ENCODE measurements at places on chromosomes 2 and 18.

DNA sequence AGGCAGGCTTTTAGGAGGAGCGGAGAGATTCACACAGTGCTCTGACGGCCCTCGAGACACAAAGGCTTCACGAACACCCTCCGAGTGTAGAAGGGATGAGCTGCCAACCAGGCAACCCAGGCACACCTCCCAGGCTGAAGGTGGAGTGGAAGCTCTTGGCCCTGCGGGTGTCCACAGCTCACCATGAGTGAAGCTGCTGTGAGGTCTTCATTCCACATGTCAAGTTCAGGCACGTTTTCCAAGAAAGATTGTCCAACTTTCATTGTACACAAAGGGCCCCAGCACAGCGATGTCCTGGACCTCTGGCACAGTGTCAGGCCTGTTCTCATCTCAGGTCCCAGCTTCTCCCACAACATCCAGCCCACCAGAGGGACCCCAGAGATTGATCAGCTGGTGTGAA, 13.4 kb downstream of the PARD6G start:
- no peak for DNase-seq

DNA sequence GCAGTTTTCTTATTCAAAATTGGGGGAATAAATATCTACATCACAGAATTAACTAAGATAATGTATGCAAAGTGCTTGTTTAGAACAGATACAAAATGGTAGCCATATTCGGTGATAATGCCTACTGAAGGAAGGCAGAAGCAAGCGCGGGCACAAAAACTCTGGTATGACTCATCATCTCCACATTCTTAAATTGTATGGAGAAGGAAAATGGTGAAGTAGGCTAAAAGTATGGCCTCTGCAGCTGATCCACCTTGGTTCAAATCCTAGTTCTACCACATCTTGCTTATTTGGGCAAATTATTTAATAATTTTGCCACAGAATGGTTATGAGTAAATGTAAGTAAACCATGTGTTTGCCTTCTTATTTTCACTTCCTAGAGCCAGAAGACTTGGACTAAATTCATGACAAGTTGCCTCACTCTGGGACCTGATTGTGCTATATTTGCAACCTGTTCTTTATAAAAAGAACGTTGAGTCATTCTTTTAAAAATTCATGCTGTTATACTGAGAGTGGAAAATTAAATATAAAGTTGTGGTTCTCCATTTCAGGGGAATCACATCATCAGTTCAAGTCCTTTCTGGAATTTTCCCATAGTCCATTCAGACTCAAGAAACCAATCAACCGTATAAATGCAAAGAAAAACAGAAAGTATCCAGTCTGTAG, 9.0 kb upstream of the CDK15 start:
- DNase-seq = no peak

- no peak for DNase-seq
Observed at GRCh38 chr2:207311316-207312005, 145.7 kb upstream of the KLF7 start.

- peak; percentile 19 for DNase-seq
Observed at GRCh38 chr18:47754311-47755101, 176.0 kb downstream of the SMAD2 start.

GRCh38 chr2:125086313-125087184, 1061.5 kb downstream of the CNTNAP5 start:
- no peak for DNase-seq

DNA sequence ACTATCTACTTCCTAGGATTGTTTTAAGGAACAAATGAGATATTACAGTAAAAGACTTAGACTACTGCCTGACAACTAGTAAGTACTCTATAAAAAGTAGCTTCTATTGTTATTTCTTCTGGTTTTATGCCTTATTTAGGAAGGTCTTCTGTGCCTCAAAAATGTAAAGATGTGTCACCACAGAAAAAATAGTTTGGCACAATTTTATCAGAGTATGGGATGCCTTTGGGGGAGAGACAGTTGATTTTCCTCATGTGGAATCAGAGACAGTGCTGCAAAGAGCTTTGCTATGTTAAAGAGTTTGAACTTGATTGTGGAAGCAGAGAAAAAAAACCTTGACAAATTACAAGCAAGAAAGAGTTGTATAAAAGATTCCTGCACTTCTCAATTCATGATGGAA, 98.4 kb downstream of the EHBP1 start:
- DNase-seq = no peak
